ENCODE measurements at places on chromosomes 1 and 21. TPM values are rescaled to one million over a fixed set of nuclear protein-coding genes. Genes with fewer than 3 reads are reported as not detected.

The TRABD2B gene
- total RNA-seq, result 0.96 TPM

The MX2 gene
- total RNA-seq, result 1.2 TPM

The SELENON gene
- 16.9 TPM for total RNA-seq

The RGS16 gene
- total RNA-seq, result not detected
